HT1080 (cell line): ENCODE measurements at places on chromosomes 4 and X.
A peak's percentile ranks its signal among the peaks of the same experiment; 100 is the strongest.

- DNase-seq = peak; percentile 0
These were observed 401.0 kb downstream of the IL1RAPL1 start for GRCh38 chrX:28988246-28988645.

- DNase-seq = no peak
These were observed 412.9 kb upstream of the FMR1 start for GRCh38 chrX:147498796-147499195.

DNA sequence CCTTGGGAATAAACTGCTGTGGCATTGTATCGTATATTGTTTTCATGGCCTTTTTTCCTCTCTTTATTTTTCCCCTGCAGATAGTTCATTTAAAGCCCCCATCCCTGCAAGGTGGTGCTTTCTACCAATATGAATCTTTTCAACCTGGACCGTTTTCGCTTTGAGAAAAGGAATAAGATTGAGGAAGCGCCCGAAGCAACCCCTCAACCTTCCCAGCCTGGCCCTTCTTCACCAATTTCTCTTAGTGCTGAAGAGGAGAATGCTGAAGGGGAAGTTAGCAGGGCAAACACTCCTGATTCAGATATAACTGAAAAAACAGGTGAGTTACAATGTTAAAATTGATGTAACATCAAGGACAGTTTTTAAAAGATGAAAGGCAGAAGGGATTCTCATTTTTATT is 601 bp downstream of the SMARCAD1 start:
- no peak for DNase-seq

GRCh38 chr4:47640911-47641310 is 155.8 kb downstream of the ATP10D start:
- no peak for DNase-seq

DNA sequence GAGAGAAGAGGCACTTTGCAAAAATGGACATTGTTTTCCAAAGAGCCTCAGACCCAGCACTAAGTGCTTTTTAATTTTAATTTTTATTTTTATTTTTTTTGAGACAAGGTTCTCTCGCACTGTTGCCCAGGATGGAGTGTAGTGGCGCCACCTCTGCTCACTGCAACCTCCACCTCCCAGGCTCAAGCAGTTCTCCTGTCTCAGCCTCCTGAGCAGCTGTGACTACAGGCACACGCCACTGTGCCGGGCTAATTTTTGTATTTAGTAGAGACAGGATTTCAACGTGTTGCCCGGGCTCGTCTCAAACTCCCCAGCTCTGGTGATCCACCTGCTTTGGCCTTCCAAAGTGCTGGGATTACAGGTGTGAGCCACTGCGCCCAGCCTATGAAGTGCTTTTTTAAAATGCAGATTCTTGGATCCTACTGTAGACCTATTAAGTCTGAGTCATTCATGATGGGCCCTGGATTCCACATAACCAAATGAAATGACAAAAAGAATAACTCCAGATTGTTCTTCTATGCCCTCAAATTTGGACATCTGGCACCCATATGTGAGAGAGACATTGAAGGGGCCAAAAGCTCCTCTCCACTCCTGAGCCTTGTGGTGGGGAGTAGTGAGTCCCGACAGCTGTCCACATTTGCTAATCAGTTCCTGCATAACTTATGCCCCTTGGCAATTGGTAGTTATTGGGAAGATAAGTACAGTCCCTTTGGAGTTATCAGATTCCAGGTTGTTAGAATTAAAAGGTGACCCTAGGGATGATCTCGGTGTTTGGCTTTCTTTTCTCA is 3.6 kb downstream of the NOCT start:
- no peak for DNase-seq

DNA sequence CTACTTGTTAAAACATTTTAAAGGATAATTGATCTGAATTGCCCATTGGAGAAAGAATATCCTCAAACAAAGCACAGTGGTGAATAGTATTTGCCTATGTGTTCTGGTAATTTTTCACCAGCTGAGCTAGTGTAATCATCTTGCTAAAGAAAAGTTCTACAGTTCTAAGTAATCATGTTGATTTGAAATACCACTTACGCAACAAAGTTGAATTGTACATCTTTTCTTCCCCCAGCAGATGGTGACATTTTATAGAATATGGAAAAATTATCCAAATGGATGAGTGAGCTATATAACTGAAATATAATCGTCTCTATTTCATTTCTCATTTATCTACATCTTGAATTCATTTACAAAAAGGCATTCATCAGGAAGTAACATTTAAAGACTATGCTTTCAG is 9.7 kb upstream of the ZNF674 start:
- no peak for DNase-seq

DNA sequence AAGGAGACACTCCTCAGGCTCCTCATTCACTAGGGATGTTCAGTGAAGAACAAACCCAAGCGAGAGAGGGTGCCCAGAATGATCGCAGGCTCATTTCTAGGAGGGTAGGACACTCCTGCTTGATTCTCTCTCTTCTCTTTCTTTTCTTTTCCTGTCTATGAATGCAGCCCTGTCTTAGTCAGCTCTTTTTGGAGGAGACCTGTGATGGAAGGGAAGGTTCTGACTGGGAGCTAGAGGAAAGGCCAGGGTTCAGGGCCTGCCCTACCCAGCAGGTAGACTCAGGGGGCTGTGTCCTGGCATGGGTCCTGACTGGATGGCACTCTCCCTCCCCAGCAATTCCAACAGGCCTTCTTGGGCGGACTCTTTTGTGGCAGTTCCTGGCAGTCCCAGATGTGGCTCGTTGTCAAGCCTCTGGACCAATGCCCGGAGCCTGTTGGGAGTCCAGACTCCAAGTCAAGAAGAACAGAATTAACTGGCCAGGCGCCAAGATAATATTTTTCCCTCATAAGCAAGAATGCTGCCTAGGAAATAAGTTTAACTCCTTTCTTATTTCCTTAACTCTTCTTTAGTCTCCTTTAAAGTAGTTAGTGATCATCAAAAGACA is 139.4 kb upstream of the SCML1 start:
- no peak for DNase-seq

- DNase-seq = peak; percentile 37
These were observed 42.9 kb downstream of the NDST3 start for GRCh38 chr4:118076958-118077766.

- DNase-seq = no peak
These were observed 12.4 kb downstream of the CLCN4 start for GRCh38 chrX:10169175-10169574.

- no peak for DNase-seq
These were observed 1370.6 kb upstream of the AGA start for GRCh38 chr4:178812866-178813265.

DNA sequence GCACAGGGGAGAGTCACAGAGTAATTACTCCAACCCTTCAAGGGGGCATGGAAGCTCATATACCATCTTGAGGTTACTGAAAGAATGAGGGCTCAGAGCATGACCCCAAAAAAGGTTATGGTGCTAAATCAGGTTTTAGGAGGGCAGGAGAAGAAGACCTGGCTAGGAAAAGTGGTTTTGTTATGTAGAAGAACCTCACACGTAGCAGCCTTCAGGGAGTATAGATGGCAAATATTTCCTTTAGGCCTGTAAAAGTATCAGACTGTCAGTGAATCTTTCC is 102.0 kb upstream of the PDE5A start:
- no peak for DNase-seq

DNA sequence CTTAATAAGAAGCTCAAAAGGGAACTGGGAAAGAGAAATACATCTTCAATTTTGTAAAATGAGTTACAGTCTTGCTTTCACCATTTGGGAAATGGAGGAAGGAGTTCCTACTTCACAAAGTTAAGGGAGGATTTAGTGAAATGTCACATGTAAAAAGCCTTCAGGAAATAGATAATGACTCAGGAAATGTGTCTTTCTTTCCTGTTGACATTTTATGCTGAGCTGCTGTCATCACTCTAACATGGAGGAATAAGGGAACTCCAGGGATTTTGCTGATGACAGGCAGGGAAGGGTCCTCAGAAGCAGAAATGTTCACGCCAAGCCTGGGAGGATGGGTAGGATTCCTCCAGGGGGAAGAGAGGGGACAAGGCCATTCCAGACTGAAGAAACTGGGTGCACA is 251.1 kb downstream of the USP46 start:
- DNase-seq = peak; percentile 25

DNA sequence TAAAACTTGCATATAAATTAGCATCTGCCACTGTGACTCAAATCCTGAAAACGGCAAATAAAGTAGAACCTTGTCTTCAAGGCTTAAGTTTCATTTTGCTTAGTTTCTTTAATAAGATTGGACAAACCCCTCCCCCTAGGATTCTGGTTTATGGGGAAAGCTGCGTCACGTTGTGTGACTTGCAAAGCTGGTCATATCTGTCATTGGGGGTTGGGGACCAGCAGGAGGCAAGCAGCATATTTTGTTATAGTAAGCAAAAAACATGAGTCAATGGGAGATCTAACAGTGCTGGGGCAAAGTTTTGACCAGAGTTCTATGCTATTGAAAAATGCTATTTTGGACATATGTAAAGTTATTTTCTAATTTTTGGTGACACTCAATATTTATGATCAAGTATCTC is 407.3 kb downstream of the PCDH18 start:
- peak; percentile 50 for DNase-seq

DNA sequence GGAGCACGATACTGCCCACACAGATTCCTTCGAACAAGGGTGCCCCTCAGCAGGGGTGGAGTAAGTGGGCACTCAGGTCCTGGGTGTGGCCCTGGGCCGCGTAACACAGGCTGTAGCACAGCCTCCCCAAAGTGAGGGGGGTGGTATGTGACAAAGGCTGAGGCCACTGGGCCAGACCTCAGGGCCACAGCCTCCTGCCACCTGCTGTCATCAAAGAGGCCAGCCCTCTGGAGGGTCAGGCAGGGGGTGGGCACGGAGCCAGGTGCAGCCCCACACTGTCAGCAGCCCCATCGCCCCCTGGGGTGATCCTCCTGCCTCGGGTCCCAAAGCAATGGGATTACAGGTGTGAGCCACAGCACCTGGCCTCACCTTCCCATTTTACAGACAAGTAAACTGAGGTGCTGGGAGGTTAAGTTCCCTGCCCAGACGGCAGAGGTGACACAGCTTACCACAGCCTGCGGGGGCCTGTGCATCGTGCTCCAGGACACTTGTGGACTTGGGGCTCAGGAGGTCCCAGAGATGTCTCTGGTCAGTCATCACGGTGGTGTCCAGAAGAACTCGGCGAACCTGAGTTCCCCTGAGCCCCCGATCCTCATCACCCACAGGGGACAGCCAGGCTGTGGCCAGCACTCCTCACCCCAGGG is 27.5 kb upstream of the MXD4 start:
- no peak for DNase-seq

DNA sequence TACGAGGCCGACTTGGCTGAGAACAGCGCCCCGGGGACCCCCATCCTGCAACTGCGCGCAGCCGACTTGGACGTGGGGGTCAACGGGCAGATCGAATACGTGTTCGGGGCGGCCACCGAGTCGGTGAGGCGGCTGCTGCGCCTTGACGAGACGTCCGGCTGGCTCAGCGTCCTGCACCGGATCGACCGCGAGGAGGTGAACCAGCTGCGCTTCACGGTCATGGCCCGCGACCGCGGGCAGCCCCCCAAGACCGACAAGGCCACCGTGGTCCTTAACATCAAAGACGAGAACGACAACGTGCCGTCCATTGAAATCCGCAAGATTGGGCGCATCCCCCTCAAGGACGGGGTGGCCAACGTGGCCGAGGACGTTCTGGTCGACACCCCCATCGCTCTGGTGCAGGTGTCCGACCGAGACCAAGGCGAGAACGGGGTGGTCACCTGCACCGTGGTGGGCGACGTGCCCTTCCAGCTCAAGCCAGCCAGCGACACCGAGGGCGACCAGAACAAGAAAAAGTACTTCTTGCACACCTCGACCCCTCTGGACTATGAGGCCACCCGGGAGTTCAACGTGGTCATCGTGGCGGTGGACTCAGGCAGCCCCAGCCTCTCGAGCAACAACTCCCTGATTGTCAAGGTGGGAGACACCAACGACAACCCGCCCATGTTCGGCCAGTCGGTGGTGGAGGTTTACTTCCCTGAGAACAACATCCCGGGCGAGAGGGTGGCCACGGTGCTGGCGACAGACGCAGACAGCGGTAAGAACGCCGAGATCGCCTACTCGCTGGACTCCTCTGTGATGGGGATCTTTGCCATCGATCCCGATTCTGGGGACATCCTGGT is 2.4 kb downstream of the PCDH7 start:
- DNase-seq = no peak

DNA sequence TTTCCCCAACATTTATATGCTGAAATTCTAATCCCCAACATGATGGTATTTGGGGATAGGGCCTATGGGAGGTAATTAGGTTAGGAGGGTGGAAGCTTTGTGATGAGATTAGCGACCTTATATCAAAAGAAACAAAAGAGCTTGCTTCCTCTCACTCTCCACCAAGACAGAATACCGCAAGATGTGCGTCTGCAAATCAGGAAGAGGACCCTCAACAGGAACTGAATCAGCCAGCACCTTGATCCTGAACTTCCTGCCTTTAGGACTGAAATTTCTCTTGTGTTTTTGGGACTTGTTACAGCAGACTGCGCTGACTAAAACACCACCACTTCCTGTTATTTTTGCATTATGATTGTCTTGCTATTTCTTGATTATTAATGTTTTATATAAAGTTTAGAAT is 1889.4 kb downstream of the C4orf33 start:
- peak; percentile 70 for DNase-seq

DNA sequence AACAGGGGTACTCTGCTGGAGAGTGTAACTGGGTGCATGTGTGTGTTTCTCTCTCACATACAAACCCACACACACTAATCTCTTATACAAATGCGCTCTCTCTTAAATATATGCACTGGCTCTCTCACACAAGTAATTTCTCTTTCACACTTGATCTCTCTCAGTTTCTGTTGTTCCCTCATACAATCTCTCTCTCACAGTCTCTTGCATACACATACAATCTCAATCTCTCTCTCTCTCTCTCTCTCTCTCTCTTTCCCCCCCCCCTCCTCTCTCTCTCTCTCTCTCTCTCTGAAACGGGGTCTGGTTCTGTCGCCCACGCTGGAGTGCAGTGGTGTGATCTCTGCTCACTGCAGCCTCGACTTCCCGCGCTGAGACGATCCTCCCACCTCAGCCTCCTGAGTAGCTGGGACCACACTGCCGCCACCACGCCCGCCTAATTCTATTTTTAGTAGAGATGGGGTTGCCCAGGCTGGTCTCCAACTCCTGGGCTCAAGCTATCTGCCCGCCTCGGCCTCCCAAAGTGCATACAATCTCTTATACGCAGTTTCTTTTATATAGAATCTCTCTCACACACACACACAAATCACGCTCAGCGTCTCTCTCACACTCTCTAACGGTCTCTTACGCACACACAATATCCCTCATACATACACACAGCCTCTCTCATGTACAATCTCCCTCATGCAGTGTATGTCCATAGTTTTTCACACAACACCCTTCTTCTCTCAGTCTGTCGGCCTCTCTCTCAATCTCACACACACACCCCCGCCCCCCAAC is 518 bp upstream of the FAM241A start:
- DNase-seq = no peak
